OCI-LY7 (cell line): ENCODE measurements at places on chromosomes 11 and 22. TPM values are rescaled to one million over a fixed set of nuclear protein-coding genes. Genes with fewer than 3 reads are reported as not detected.

The CACNA1I gene
- 0.17 TPM in 1 of 2 replicates, not detected in the other for total RNA-seq

The MPZL2 gene
- total RNA-seq: not detected in 2 replicates

The FIBIN gene
- total RNA-seq: not detected in 2 replicates

The OSM gene
- total RNA-seq: 0.79 and 0.91 TPM in 2 replicates
